ENCODE measurements at places on chromosomes 5 and 9.

- DNase-seq: no peak
These were observed 883.1 kb downstream of the CDH18 start for GRCh38 chr5:19104948-19105347.

- no peak for DNase-seq
These were observed 49.6 kb upstream of the ANKRD31 start for GRCh38 chr5:75286211-75286773.

GRCh38 chr5:133289686-133290367 lies 238.0 kb downstream of the HSPA4 start:
- no peak for DNase-seq

- DNase-seq: no peak
These were observed 55.5 kb downstream of the ROR2 start for GRCh38 chr9:91894536-91894935.

GRCh38 chr5:55897206-55897894 lies 46.2 kb downstream of the IL31RA start:
- DNase-seq: no peak
